T follicular helper cell (primary cell): ENCODE measurements at places on chromosomes 12 and 14.

GRCh38 chr12:51000245-51000644 is 25.9 kb downstream of the SLC11A2 start:
- no peak for DNase-seq

- DNase-seq, result no peak
These were observed 55.9 kb downstream of the LRP6 start for GRCh38 chr12:12210983-12211382.

DNA sequence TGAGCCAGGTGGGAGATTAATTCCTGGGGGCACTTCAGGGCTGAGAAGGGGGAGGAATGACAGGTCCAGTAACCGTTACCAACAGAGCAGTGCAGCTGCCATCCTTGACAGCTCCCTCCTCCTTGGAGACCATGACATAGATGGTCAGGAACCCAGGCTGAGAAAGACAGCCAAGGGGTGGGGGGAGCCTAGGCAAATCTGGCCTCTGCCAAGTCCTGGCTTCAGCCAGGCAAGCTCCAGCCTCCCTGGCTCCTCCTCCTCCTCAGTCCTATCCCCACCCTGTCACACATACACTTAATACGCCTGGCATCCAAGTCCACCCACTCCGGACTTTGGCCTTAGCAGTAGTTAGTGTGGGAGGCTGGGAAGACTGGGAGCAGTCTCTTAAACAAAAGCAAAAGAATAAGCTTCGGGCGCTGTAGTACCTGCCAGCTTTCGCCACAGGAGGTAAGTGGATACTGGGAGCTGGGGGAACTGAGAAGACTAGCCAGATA is at the start of gene RDH5:
TSS of gene RDH5 (plus strand) at position 323 of the 494 bp plus-strand sequence. CDS start 792 bp downstream, outside the sequence.
- no peak for DNase-seq

GRCh38 chr14:99378782-99379214 is 101.9 kb downstream of the SETD3 start:
- DNase-seq, result no peak

DNA sequence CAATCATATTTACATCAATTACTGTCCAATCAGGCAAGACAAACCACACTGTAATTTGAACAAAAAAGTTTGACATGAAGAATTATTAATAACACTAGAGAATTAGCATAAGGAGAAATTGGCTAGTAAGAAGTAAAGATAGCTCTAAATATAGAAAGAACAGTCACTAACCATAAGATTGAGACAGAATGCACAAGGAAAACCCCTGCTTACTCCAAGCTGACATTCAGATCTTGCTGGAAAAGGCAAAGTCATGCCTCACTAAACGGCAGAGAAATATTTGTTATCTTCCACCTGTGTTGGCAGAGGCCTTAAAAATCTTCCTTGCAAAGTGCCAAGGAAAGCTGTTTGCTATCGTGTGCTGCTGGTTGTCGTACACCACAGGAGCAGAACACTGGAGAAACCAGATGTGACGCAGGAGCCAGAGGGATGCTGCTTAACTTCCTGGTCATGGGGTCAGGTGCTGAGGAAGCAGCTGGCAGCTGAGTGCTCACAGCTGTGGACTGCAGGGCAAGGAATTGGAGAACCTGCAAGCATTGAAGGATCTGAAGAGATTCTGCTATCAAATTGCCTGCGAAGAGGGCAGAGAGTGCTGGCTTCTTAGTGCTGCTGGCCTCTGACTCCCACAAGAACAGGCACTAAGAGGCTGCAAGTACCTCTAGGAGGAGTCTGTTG is 1323.3 kb downstream of the LRFN5 start:
- DNase-seq, result no peak

GRCh38 chr12:66713984-66714383 is 35.1 kb upstream of the GRIP1 start:
- no peak for DNase-seq
